ENCODE measurements at places on chromosomes 3 and 15.

GRCh38 chr3:31908391-31909097, 72.5 kb downstream of the OSBPL10 start:
- DNase-seq = no peak

GRCh38 chr15:81666839-81667238, 292.8 kb upstream of the TMC3 start:
- DNase-seq = no peak

DNA sequence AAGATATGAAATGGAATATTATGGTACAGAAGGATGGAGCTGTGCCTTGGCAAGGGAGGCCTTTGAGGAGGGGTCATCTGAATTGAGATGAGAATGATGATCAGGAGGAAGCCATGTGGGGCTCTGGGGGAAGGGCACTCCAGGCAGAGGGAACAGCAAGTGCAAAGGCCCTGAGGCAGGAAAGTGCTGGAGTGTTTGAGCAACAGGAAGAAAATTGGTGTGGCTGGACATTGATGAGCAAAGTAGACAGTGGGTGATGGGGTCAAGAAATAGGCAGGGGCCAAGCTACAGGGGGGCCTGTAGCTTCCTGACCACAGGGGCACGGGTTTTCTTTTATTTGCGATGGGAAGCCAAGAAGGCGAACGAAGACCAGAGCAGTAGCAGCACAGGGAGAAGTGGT, 3.3 kb upstream of the GP9 start:
- no peak for DNase-seq

GRCh38 chr3:127288921-127289705, 1.3 kb upstream of the PRR20G start:
- DNase-seq = no peak

DNA sequence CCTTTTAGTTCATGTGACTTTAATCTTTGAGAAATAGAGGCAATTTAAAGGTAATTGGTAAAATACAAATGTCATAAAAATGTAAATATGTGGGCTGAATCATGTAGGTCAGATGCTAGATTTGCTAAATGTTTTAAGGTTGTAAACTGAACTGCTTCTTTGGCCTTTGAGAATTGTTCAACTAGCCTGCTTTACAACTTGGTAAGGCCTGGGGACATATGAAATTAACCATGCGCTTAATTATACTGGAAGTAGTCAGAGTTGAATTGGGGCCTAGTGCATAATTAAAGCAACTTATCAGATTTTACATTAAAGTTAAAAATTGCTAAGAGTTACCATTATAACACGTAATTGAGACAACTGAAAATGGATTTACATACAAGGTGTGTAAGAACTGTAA, 21.0 kb upstream of the TMEM45A start:
- no peak for DNase-seq

GRCh38 chr3:44409640-44410410, 67.6 kb downstream of the ZNF445 start:
- no peak for DNase-seq

DNA sequence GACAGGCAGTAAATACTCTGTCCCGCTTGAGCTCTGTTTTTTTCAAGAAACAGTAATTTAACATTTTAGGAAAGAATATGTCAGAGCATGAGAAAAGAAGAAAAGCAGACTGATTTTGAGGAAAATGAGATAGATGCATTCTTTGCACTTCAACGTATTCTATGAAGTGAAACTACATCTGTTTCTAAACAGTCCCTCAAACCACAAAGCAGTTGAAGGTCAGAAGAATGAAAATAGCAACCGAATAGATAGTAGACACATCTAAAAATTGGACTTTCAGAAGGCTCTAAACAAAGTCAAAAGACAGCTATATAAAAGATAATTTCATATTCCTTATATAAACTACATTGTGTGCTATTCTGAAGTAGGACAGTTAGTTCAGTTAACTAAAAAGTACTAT, 172.6 kb upstream of the LRRC3B start:
- no peak for DNase-seq

- no peak for DNase-seq
These were observed 141.0 kb downstream of the MYLK start for GRCh38 chr3:123743121-123743520.

DNA sequence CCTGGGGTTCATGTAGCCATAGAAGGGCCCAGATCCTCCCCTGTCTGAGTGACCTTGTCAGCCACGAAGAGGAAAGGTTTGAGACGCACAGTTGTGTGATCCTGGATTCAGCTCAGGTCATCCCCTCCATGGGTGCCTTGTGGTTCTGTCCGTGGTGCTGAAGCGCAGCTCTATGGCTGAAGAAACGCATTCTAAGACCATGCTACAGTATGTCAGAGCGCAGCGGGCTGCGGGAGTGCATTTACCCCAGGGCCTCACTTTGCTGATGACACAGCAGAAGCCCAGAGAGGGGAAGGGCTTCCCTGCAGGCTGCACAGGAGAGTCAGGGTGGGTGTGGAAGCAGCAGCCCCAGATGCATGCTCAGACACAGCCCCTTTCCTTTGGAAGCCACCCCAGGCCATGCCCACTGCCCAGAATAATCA, 68.8 kb upstream of the IQSEC1 start:
- no peak for DNase-seq

DNA sequence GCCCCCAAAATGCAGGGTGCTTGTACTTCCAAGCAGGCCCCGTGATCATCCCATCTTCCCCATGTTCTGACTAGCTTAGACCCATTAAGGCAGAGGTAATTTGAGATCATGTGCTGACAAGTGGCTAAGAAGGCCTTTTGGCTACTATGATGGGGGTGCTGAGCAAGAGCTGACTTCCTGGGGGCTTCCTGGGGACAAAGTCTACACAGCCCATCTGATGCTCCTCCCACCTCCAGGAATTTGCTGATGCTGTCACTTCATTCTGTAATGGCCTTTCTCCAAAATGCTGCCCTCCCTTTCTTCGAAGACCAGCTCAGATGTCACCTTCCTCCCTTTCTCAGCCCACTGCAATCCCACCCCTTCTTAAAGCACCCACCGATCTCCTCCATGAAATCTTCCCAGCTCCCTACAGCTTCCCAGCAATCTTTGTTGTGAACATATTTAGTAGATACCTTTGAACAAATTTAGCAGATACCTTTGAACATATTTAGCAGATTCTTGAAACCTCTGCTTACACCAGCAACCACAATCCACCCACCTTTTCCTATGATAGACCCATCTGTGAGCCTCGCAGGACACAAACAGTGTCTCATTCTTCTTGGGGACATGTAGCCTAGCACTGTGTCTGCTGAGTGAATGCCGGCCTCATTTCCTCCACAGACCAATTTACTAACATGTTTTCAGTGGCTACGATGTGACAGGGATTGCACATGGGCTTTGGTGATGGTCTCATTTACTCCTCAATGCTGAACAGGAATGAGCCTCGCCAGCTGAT, 223.3 kb downstream of the EPHB1 start:
- DNase-seq = no peak

- no peak for DNase-seq
These were observed 26.4 kb downstream of the GRIP2 start for GRCh38 chr3:14513566-14514322.

- DNase-seq = no peak
These were observed 2.2 kb downstream of the PLSCR1 start for GRCh38 chr3:146542179-146542578.

- no peak for DNase-seq
These were observed 833.7 kb downstream of the ROBO2 start for GRCh38 chr3:77873598-77873997.

GRCh38 chr3:69538281-69538680, 152.4 kb upstream of the FRMD4B start:
- no peak for DNase-seq

DNA sequence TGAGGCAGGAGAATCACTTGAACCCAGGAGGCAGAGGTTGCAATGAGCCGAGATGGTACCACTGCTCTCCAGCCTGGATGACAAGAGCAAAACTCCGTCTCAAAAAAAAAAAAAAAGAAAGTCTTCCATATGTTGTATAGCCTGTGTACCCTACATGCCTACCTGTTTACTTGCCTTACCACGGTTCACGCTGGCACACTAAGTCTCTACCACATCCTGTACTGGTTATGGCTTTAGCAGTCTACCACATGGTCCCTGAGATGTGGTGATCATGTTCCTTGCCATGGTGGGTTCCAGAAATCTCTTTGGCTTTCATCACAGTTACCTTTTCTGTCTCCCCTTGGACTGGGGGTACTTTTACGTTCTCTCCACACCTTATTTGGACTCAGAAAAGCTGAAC, 63.8 kb upstream of the TBC1D5 start:
- no peak for DNase-seq

- DNase-seq = no peak
These were observed 4.5 kb upstream of the CCDC39 start for GRCh38 chr3:180683816-180684215.

GRCh38 chr3:87236093-87236492, 9.0 kb downstream of the CHMP2B start:
- no peak for DNase-seq

DNA sequence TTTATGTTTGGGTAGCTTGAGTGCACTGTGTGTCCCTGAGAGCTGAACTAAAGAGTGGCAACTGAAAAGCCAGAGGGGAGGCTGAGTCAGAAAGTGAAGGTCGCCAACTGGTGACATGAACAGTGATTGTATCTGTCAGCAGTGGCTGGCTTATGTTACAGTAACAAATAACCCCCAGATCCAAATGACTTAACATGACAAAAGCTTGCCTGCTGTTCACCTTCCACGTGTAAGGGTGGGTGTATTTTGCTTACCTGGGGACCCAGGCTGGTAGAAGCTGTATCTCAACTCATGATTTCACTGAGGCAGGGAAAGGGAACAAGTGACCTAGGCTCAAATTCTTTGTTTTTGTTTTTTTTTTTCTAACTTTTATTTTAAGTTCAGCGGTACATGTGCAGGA, 147.3 kb downstream of the THSD4 start:
- DNase-seq = no peak

- DNase-seq = no peak
These were observed 52.0 kb downstream of the LPP start for GRCh38 chr3:188205992-188206416.

DNA sequence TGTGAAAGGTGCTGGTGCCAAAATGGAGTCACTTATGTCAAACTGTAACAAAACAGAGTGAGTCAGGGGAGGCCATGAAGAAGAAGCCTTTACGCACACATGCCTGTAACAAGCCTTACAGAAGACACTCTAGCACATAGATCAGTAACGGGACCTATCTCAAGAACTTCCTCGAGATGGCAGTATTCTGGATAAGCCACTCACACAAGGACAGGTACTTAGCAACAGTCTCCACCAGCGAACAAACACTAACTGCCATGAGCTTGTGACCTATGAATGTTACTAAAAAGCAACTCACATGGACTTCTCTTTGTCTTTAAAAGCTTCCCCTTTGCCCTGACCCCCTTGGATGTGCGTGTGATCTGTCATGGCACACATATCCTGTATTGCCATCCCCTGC, 235.1 kb downstream of the CD47 start:
- DNase-seq = no peak

- DNase-seq = no peak
These were observed 53.2 kb upstream of the ADPGK start for GRCh38 chr15:72836676-72837330.

DNA sequence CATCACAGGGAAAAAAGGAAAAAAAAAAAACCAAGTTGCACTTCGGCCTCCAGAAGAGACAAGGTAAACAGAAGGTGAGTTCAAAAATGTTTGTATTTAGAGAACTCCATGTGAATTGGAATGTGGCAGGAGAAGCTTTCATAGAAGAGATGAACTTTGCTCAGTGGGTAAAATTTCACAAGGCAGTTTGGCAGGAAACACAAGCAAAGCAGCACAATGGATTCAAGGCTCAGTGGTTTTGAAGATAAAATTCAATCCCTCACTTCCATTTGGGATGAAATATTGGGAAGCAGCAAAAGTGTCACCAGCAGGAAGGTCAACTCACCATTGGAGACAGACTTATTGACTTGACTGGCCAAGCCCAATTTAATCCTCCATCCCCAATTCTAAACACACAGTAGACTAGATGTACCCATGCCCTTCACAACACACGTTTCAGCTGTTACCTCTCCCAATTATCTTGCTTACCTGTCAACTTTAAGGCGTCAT, 256.7 kb upstream of the ICE2 start:
- DNase-seq = no peak

- no peak for DNase-seq
These were observed 19.5 kb downstream of the LRIG1 start for GRCh38 chr3:66481071-66482017.

- DNase-seq = no peak
These were observed 38.7 kb upstream of the CCDC50 start for GRCh38 chr3:191290311-191291025.

DNA sequence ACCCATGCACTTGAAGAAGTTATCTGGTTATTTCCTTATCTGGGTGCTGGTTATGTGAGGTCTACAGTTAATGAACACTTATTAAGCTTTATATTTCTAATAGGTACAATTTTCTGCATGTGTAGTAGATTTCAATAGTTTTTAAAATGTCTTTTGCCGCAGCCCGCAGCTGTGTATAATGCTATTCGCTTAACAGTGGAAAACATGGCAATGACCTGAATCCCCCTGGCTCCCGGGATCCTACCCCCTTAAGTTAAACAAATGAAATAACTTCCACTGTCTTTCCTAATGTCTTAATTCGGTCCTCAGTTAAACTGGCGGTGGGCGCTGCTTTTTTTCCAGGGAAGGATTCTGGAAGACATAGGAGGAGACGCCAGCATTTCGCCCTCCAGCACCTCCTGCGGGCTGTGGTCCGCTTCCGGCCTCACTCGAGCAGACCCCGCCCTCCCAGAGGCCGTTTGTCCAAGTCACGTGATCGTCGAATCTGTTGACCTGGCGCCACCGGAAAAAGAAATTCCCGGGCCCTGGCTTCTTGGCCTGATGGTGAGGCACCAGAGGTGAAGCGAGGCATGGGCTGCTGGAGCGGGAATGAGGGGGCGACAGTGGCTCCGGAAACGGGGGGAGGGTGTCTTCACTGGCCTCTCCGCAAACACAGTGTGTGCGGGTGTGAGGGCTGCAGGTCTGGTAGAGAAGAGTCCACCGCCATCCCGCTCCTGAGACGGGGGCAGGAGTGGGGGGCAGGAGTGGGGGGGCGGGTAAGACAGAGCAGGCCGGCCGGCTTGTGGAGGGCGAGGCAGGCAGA, 45.6 kb upstream of the CSPG4 start:
- DNase-seq = no peak

DNA sequence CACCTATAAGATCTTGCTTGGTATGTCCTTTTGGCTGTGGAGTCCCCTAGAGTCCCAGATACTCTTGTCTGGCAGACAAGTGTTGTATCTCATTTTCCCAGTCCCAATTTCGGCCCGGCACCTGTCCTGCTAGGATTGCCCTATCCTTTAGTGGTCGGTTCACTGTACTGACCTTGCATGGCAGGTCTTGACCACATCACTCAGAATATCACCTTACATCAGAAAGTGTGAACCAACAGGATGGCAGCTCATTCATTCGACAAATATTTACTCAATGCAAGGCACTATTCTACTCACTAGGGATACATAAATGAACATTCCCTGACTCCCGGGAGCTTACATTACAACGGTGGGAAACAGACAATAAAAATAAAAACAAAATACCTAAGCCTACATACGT, 5.7 kb upstream of the CCDC80 start:
- no peak for DNase-seq

DNA sequence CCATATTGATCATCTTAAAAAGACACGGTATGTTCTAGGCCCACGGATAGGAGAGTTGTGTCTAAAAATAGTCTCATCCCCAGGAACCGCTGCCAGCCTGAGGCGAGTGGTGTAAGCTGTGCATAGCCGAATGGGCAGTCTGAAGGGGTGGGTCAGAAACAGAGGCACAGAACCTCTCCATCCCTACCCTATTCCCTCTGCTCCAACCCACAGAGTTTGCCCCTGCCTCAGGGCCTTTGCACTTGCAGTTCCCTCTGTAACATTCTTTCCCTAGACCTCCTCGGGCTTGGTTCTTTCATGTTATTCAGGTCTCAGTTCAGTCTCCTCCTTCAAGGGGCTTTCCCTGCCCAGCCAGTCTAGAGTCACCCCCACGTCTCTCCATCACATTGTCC, 4.8 kb downstream of the SCN5A start:
- DNase-seq = no peak

All from activated CD8-positive, alpha-beta memory T cell treated with anti-CD3 and anti-CD28 coated beads for 48 hours (primary cell).